Activated gamma-delta T cell treated with anti-CD3 and anti-CD28 coated beads, Interleukin-2, amount 50 U/mL, for 16 hours (primary cell): ENCODE measurements at places on chromosomes 4 and X.
A peak's percentile ranks its signal among the peaks of the same experiment; 100 is the strongest.

- no peak for DNase-seq
Observed at GRCh38 chr4:173230062-173230461, 61.5 kb downstream of the GALNT7 start.

- DNase-seq, result peak; percentile 64
Observed at GRCh38 chr4:15756361-15756861, 21.7 kb upstream of the CD38 start.

GRCh38 chr4:181998398-181999295 is 244.6 kb upstream of the TENM3 start:
- no peak for DNase-seq

- DNase-seq, result no peak
Observed at GRCh38 chr4:156101571-156101970, 147.9 kb upstream of the CTSO start.
